Breast epithelium (tissue), 4 donors: ENCODE measurements at places on chromosomes 4 and X. TPM values are rescaled to one million over a fixed set of nuclear protein-coding genes. Genes with fewer than 3 reads are reported as not detected.

C4orf50 gene
- total RNA-seq = under 0.01 TPM

SLC10A4 gene
- total RNA-seq = not detected

ADAMTS3 gene
- total RNA-seq = 1.9 TPM

REELD1 gene
- 0.98 TPM for total RNA-seq

EDA2R gene
- 2.2 TPM for total RNA-seq

SYP gene
- 2.7 TPM for total RNA-seq

ASB12 gene
- total RNA-seq = not detected

CABS1 gene
- total RNA-seq = not detected

TSPAN6 gene
- total RNA-seq = 30.9 TPM

GSPT2 gene
- 8.6 TPM for total RNA-seq

- no peaks in the 10 kb centered on the region for H3K4me1 ChIP-seq
- H3K4me3 ChIP-seq = no peak overlapping the region
- no peaks in the 10 kb centered on the region for H3K27me3 ChIP-seq
- no peak for DNase-seq
Measured at GRCh38 chr4:73311428-73311827, 52.8 kb upstream of the ANKRD17 start.

GRCh38 chr4:181766061-181766548, 477.1 kb upstream of the TENM3 start:
- H3K4me3 ChIP-seq = no peak overlapping the region
- H3K27me3 ChIP-seq = no peaks in the 10 kb centered on the region
- DNase-seq = no peak
- H3K27ac ChIP-seq = no peak overlapping the region
- no peaks in the 10 kb centered on the region for H3K4me1 ChIP-seq

DNA sequence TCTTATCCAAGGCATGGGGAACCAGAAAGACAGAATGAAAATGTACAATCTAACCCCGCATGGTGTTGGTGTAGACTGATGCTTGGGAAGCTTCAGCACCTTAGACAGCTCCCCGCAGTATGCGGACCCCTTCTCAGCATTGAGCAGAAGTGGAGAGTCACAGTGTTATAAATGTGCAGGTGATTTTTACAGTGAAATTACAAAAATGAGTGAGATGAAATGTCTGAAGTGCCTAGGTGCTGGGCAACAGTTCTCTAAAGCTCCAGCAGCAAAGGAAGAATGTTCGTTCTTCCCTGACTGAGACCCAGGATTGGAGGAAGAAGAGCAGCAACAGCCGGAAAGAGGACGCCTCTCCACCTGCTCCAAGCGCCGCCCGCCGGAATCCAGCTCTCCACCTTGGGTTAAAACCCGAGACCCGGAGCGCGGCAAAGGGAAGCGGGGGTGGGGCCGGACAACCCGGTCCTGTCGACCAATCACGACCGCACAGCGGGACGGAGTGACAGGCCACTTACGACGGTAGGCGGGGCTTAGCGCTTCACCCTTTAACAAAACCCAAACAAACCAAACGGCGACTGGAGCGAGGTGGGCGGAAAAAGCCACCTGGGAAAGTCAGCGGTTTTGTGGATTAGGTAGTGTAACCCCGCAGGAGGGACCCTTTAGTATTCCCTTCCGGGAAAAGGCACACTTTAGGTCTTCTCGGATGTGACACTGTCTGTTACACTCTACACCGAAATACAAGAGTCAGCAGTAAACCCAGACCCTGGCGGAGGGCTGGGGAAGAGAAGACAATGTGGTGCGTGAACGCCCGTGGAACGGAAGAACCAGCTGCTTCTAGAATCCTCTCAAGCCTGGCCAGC, at the start of gene GLRA3:
GLRA3 (minus strand) TSS at position 403 of the 857 bp plus-strand sequence. CDS start 436 bp downstream, outside the sequence.
- H3K4me3 ChIP-seq = peak within 1 kb of the TSS; percentile 54
- no peaks in the 10 kb centered on the region for H3K36me3 ChIP-seq
- no peaks in the 10 kb centered on the region for H3K27me3 ChIP-seq
- H3K27ac ChIP-seq = no peak within 1 kb of the TSS
- DNase-seq = peak; percentile 77

- H3K27ac ChIP-seq = no peak overlapping the region
- no peak overlapping the region for H3K4me3 ChIP-seq
- H3K27me3 ChIP-seq = no peaks in the 10 kb centered on the region
- no peaks in the 10 kb centered on the region for H3K4me1 ChIP-seq
Measured at GRCh38 chr4:156569535-156569934, 402.1 kb downstream of the PDGFC start.

GRCh38 chrX:11754958-11755645, 2.9 kb upstream of the MSL3 start:
- no peak overlapping the region for H3K27ac ChIP-seq
- no peaks in the 10 kb centered on the region for H3K36me3 ChIP-seq
- no peak overlapping the region for H3K4me3 ChIP-seq
- no peaks in the 10 kb centered on the region for H3K4me1 ChIP-seq

DNA sequence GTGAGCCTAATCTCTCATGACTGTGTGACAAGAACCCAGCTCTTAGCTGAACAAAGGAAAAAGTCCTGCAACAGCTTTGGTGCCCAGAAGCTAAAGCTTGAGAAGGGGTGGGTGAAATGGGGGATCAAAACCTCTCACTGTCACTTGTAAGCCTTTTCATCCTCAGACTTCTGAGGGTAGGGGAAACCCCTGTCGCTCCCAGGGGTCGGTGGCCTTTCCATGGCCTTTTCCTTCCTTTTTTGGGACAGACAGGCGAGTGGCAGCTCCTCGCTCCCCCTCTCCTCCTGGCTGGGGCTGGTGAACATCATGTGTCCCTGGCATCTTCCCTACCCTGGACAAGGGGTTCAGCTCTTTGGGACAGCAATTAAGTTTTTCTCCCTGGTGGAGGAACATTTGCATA, 78.2 kb downstream of the FAM47A start:
- no peaks in the 10 kb centered on the region for H3K36me3 ChIP-seq
- no peak overlapping the region for H3K4me3 ChIP-seq
- no peak for DNase-seq
- peaks cover 9% of the 10 kb centered on the region for H3K27me3 ChIP-seq
- no peak overlapping the region for H3K27ac ChIP-seq

GRCh38 chr4:78477276-78477675, 74.3 kb upstream of the ANXA3 start:
- H3K36me3 ChIP-seq = no peaks in the 10 kb centered on the region
- H3K4me1 ChIP-seq = no peaks in the 10 kb centered on the region
- no peaks in the 10 kb centered on the region for H3K27me3 ChIP-seq
- no peak for DNase-seq
- no peak overlapping the region for H3K27ac ChIP-seq

- H3K36me3 ChIP-seq = no peaks in the 10 kb centered on the region
- no peak overlapping the region for H3K4me3 ChIP-seq
- no peaks in the 10 kb centered on the region for H3K27me3 ChIP-seq
- no peak for DNase-seq
- H3K4me1 ChIP-seq = no peaks in the 10 kb centered on the region
Measured at GRCh38 chr4:76830964-76831703, 66.8 kb downstream of the SOWAHB start.

GRCh38 chrX:47321386-47321785, 49.0 kb upstream of the ZNF157 start:
- H3K4me3 ChIP-seq = no peak overlapping the region
- no peaks in the 10 kb centered on the region for H3K36me3 ChIP-seq
- H3K27ac ChIP-seq = no peak overlapping the region
- H3K27me3 ChIP-seq = peaks cover 33% of the 10 kb centered on the region

DNA sequence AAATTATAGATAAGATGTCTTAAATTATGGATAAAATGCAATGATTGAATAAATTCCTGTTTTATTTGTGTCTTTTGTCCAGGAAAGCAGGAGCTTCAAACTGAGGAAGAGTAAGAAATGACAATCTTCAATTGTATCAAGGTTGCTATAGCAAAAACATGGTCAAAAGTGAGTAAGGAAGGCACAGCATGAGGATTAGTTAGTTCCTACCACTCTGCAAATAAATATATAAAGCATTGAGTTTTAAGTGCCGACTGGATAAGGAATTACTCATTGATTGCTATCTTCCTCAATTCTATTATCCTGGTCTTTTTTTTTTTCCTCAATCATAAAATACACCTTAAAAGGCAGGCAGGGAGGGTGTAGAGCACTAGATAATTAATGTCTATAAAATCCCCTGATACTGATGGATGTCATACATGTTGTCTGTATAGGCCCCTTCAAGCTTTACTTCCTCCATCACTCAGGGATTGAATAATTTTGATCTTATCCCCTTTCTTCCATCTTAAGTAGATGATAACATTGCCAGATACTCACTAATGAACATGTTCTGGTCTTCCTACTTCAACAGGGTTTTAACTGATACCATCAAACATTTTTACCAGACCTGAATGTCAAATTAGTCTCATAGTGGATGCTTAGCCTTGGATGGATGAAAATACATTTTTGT, 86.6 kb downstream of the MID1 start:
- H3K27ac ChIP-seq = no peak overlapping the region
- no peaks in the 10 kb centered on the region for H3K4me1 ChIP-seq
- no peak for DNase-seq
- H3K4me3 ChIP-seq = no peak overlapping the region
- H3K27me3 ChIP-seq = no peaks in the 10 kb centered on the region

- no peak for DNase-seq
- no peak overlapping the region for H3K4me3 ChIP-seq
- H3K4me1 ChIP-seq = no peaks in the 10 kb centered on the region
- H3K27me3 ChIP-seq = no peaks in the 10 kb centered on the region
Measured at GRCh38 chr4:41883988-41884734, 51.1 kb upstream of the TMEM33 start.

DNA sequence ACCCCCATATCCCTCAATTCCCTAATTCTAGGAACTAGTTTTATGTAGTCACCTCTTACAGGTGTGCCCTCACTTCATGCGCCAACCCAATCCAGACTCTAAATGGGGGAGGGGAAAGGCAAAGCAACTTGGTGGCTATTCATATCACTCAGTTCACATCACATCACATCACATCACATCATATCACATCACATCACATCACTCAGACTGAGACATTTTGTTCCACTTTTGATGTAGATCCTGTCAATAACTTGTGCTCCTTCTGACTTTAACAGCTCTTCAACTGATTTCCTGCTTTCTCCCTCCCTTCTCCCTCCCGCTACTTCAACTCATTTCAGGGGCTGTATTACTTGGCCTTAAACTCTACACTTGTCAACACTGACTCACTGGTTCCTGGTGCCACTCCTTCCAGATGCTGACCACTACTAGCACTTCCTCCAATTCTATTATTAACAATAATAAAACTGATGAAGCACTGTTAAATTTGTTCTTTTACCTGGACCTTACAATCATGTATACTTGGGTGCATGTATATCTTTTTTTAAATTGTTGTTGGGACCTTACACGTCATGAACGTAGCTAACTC, 29.1 kb upstream of the PLS3 start:
- no peaks in the 10 kb centered on the region for H3K36me3 ChIP-seq
- no peak overlapping the region for H3K4me3 ChIP-seq
- H3K4me1 ChIP-seq = no peaks in the 10 kb centered on the region
- peaks cover 58% of the 10 kb centered on the region for H3K27me3 ChIP-seq
- H3K27ac ChIP-seq = no peak overlapping the region

DNA sequence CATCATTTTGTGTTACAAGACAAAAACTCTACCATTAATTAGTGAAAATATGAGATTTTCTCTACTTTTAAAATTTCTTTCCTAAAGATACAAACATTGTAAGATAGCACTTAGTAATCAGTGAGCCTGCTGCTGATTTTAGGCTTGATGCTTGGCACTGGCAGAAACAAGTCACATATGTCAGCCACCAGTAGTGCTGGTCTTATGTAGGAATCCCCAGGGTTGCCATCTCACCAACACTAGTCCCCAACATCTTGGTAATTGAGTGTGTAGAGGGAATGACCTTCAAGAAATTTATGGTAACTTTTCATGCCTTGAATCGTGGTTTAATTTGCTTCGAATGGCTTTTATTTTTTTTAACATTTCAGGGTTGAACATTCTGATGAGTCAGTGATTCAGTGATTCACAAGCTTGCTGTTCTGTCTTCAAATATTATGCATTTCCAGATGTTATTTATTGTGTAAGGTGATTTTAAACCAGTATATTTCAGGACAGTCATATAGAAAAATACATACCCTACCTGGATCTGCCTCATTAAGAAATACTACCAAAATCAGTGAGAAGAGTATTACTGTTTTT, 11.9 kb downstream of the EXOC1 start:
- H3K27ac ChIP-seq = peak overlapping the region; percentile 45
- DNase-seq = no peak
- H3K4me3 ChIP-seq = no peak overlapping the region
- H3K27me3 ChIP-seq = no peaks in the 10 kb centered on the region
- H3K36me3 ChIP-seq = peaks cover 6% of the 10 kb centered on the region
- H3K4me1 ChIP-seq = no peaks in the 10 kb centered on the region

- H3K4me3 ChIP-seq = no peak overlapping the region
- H3K4me1 ChIP-seq = no peaks in the 10 kb centered on the region
- DNase-seq = no peak
- no peak overlapping the region for H3K27ac ChIP-seq
- no peaks in the 10 kb centered on the region for H3K27me3 ChIP-seq
Measured at GRCh38 chr4:17232566-17233253, 279.2 kb downstream of the QDPR start.

- H3K4me1 ChIP-seq = no peaks in the 10 kb centered on the region
- no peaks in the 10 kb centered on the region for H3K27me3 ChIP-seq
- DNase-seq = no peak
- H3K36me3 ChIP-seq = no peaks in the 10 kb centered on the region
Measured at GRCh38 chrX:106698693-106699092, 27.8 kb upstream of the RNF128 start.
